ENCODE measurements at places on chromosomes 2 and 18.

DNA sequence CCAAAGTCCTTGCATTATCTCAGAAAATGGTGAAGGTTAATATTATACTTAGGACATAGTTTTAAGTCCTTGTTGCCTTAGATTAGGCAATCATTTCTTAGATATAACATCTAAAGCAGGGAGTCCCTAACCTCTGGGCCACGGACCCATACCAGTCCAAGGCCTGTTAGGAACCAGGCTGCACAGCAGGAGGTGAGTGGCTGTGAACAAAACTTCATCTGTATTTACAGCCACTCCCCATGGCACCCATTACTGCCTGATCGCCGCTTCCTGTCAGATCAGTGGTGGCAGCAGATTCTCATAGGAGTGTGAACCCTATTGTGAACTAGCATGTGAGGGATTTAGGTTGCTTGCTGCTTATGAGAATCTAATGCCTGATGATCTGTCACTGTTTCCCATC lies 86.5 kb upstream of the MYO3B start:
- no peak for DNase-seq

GRCh38 chr2:50763776-50764175 lies 268.2 kb downstream of the NRXN1 start:
- DNase-seq = no peak

- DNase-seq = no peak
Measured at GRCh38 chr18:26656944-26657536, 108.7 kb upstream of the KCTD1 start.

- DNase-seq = no peak
Measured at GRCh38 chr18:75391279-75392225, 36.0 kb downstream of the SMIM21 start.

DNA sequence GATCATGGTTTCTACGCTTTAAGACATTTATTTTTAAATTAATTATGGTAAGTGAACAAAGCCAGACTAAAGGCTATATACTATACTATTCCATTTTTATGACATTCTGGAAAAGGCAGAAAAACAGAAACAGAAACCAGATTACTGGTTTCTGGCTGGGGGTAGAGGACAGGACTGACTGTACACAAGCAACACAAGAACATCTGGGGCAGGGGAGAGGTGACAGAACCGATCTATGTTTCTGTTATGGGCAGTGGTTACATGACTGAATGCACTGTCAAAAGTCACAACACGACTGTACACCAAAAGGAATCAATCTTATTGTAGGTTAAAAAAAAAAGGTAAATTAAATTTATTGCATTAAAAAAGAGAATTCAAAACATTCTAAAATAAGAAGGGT lies 64.7 kb downstream of the PTPN2 start:
- DNase-seq = no peak

DNA sequence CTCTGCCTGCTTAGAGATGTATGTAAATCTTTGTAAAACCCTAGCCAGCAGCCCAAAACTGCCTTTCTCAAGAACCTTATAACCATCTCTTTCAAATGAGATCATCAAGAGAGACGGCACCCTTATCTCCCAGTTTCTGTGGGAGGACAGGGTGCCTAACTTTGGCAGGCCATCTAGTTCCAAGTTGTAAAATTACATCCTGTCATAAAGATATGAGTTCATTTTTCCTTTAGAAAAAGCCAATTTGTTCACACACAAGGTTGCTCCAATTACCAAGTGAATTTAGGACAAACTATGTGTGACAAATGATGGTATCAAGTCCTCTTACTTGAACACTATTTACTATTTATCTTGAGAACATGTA lies 65.3 kb downstream of the MEMO1 start:
- DNase-seq = no peak

DNA sequence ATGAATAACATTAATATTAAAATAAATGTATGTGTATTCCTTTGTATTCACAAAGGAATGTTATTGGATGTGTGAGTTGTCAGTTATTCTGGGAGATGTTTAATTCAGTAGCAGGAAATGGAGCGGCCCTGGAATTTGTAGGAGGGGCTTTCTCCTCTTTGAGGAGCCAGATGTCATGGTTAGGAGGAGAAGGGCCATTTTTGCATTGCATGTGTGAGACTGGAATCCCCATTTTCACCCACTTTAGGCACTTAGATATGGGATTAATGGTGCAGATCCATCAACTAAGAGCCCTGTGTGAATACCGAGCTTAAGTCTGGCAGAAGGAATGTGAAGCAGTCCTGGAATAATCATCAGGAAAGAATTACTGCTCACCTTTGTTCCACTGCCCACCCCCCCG lies 439.2 kb downstream of the PARD3B start:
- DNase-seq = no peak

DNA sequence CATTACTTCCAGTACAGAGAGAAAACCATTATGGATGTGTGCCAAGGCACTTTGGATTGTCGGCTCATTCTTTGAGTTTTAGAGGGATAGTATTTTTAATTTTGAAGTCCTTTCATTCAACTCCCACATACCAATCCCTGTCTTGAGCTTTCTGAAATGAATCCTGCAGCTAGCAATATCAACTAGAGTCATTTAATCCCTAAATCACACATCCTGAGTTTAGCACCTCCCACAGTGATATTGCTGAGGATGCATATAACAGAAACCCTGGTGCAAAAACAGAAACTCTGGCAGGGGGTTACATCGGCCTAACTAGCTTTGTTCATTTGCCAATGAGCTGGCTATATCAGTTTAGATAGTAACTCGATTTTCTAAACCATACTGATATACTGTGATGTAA lies 427.3 kb downstream of the LRP1B start:
- peak; percentile 60 for DNase-seq

GRCh38 chr18:11526675-11527074 lies 82.7 kb upstream of the SLC35G4 start:
- DNase-seq = no peak

DNA sequence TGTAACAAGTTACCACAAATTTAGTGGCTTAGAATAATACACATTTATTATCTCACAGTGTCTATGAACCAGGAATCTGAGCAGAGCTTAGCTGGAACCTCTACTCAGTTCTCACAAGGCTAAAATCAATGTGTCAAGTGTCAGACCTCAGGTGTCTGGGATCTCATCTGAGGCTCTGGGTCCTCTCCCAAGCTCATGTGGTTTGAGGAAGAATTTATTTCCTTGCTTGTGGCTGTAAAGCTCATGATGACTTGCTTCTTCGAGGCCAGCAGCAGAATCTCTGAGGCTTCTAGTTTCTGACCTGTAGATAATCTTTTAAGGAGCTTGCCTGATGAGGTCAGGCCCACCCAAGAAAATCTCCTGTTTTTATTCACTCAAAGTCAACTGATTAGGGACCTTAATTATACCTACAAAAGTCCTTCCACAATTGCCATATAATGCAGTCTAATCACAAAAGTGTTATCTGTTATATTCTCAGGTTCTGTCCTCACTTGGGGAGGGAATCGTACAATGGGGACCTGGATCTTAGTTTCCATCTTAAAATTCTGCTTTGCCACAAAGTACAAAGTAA lies 14.3 kb downstream of the NCKAP5 start:
- DNase-seq = no peak

- DNase-seq = no peak
Measured at GRCh38 chr2:231213931-231214642, 15.7 kb downstream of the ARMC9 start.

DNA sequence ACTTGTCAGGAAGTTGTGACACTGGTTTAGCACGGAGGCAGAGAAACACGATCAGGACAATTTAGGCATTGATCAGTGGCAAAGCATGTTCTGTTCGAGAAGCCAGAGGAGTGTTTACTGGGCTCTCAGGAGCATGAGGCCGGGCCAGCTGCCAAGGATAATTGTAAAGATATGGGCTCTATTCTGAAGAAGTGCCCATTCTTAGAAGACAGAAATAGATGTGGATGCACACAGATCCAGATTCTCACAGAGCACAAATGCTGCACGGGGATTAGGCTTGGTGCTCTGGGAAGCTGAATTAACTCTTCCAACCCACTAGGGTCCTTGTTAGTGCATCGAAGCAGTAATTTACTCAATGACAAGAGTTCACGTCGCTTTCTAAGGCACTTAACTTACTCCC lies 16.2 kb downstream of the AFF3 start:
- DNase-seq = no peak

DNA sequence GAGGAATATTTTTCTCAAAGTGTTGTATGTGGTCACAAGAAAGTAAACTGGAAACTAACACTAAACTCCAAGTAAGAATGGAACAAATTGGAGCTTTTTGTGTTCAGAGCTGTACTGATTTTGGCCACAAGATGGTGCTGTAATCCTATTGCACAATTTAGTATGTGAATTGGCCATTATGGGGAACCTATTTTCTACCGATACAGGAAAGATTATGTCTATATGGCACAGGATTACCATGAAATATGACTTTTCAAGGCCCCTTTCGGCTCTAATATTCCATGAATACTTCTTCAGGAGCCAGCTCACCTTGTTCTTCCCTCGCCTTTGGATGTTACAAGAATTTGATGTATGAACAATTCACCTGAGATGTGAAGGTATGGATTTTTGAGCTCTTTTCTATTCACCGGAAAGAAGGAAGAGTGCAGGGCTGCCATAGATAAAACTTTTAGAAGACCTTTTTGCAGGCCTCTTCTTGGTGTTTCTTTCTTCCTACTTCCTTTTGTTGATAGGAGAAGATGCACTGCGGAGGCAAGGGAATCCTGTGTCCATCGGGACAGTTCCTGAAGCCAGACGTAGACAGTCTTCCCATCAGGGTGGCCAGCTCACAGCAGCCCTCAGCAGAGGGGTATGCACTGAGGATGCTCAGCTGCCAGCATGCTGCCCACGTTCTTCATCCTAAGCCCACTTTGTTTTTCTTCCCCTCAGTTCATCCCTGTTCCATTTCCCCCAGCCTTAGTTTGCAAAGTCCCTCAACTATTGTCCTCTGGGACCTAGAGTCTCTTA lies 13.3 kb downstream of the MRPL44 start:
- peak; percentile 1 for DNase-seq
